ENCODE measurements at places on chromosomes 6 and 20.

DNA sequence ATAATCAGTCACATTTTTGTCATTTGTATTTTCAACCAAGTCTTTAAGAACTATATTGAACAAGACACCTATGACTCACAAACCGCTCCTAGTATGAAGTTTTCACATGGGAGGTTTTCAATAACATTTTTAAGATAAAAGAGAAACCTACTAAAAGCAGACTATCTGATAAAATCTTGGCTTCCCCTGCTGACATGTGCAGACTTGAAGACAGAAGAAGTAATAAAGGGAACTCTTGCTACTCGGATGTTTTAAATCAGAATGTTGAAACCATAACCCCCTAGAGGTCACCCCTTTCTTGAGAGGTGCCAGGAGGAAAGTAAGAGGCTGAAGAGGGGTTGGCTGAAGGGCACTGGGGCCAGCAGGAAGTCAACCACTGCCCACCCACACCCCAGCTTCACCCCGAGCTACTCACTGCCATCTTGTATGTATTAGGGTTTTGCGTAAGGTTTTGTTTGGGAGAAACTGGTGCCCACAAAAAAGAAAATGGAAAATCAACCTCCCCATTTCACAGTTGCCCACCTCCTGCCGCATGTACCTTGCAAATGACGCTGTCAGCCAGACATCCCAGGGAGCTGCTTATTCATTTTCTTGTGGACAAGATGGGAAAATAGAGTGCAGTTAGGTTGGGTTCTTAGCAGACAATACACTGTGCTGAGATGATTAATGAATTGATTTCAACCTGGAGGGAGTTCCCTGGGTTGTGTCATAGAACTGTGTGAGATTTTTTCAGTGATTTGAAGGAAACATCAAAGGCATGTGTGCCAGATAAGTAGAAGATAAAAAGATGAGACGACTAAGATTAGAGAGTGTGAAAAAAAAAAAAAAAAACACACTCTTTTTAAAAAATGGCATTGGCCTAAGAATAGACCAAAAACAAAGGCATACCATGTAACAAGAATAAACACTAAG, 83.2 kb upstream of the TAB2 start:
- no peak for DNase-seq

DNA sequence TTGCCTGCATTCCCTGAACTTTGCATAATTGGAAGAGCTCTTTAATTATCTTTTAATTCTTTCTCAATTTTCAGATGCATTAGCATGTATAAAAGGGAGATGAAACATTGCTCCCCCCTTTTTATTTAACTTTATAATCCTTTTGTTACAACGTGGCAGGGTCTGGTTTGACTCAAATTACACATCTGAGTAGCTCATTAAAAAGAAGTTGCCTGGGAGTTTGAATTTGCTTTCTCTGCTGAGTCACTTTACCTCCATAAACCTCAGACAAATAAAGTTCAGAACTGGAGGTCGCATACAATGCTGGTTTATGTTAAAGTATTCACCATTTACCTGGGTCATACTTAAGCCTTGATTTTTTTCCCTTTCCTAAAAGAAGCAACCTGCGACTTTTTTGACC, 495.2 kb downstream of the PREX1 start:
- no peak for DNase-seq

DNA sequence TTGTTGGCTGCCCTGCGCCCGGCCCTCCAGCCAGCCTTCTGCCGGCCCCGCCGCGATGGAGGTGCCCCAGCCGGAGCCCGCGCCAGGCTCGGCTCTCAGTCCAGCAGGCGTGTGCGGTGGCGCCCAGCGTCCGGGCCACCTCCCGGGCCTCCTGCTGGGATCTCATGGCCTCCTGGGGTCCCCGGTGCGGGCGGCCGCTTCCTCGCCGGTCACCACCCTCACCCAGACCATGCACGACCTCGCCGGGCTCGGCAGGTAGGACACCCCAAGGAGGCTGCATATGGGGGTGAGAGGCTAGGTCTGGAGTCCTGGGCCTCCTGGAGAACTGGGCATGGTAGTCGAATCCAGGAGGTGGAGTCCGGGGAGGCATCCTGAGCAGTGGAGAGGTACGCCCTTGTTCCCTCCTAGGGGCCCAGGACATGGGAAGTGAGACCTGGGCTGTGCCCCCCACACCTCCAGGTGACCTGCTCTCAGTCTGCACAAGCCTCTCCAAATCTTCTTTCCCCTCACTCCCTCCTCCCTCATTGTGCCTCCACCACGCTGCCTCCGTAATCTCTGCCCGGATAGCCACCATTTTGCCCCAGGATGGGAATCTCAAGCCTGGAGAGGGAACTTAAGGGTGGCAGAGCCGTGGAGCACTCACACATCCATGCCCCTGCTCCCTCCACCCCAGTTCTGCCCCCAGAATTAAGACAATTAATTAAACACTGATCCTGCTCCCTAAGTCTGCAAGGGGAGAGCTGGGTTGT, 541 bp downstream of the CDC25B start:
- DNase-seq, result no peak

DNA sequence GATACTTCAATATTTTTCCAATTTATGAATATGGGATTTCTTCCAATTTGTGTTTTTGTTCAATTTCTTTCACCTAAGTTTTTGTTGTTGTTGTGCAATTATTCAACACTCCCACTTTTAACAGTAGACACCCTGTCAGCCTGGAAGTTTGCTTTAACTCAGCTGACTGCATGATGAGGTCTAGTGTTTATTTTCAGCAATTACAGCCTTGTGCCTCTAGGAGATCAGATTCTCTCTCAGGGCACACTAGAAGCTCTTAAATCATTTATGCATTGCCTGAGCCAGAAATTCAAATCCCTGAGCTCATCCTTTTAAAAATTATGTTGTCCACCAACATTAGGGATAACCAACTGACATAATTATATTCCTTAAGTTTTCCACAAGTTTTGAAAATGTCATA, 85.7 kb downstream of the MRAP2 start:
- DNase-seq, result no peak

DNA sequence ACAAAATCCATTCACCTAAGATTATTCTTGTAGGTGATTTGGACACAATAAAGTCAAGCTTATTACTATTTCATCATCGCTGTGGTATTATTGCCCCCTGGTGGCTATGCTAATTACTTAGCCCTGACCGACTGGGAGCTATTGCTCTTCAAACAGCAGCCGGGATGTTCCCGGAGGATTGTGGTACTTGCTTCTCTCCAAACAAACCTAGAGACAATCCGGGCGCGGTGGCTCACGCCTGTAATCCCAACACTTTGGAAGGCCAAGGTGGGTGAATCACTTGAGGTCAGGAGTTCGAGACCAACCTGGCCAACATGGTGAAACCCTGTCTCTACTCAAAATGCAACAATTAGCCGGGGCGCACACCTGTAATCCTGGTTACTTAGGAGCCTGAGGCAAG, 15.4 kb upstream of the STMND1 start:
- peak; percentile 91 for DNase-seq
